KG1 (cell line): ENCODE measurements at places on chromosomes 11 and 22.

DNA sequence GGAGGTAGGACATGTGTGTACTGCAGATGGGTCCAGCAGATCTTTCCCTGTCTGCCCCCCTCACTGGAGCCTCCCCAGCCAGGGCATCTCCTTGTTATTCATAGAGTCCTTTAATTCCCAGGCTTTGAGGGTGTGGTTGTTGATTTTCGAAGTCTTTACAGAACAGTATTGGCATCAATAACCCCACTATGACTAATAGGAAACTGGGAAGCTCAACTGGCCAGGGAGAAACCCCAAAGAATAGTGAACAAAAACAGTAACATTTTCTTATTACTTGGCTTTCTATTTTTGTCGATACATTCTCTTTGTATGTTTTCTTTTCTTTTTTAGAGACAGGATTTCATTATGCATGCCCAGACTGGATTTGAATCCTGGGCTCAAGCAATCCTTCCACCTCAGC is 57.9 kb downstream of the NF2 start:
- DNase-seq: no peak

GRCh38 chr11:114799476-114799875 is 121.1 kb downstream of the NXPE2 start:
- no peak for DNase-seq

DNA sequence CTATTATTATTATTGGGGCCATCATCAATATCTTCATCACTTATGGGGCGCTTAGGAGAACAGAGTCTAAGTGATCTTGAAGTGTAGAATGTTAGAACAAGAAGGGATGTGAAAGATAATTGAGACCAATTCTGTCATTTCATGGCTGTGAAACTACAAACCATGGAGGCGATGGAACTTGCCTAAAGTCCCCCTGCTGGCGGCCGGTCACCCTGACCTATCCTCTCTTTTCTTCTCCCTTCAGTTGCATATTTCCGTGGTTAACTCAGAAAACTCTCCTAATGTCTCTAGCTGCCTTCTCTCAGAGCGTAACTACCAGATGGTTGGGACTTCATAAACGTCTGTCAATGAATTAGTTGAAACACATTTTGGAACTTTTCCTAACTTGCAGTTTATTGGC is 6.6 kb upstream of the OR4B1 start:
- no peak for DNase-seq

GRCh38 chr22:40401532-40401931 is 31.1 kb downstream of the SGSM3 start:
- DNase-seq: peak; percentile 24

GRCh38 chr22:27540656-27541396 is 260.7 kb downstream of the MN1 start:
- no peak for DNase-seq

- no peak for DNase-seq
Measured at GRCh38 chr11:2704896-2705606, 5.3 kb upstream of the KCNQ1OT1 start.

GRCh38 chr11:20250644-20251247 is 90.5 kb upstream of the DBX1 start:
- no peak for DNase-seq

- no peak for DNase-seq
Measured at GRCh38 chr22:32799496-32799895, 2.0 kb upstream of the TIMP3 start.

- no peak for DNase-seq
Measured at GRCh38 chr22:36577019-36577418, 48.1 kb upstream of the EIF3D start.

DNA sequence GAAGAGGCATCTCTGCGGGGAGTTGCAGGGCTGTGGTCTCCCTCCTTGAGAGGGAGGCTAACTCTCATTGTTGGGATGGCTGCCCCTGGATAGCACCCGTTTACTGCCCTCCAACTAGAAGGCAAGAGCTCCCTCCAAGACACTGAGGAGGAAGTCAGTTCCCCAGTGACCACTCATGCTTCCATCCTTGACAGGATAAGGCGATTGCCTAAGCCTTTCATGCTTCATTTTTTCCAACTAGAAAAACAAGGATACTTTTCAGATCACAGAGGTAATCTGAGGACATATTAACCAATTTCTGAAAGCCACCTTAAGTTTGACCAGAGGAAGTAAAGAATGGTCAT is 186.6 kb downstream of the MAML2 start:
- DNase-seq: no peak

- no peak for DNase-seq
Measured at GRCh38 chr11:14577292-14577691, 57.1 kb upstream of the PSMA1 start.

DNA sequence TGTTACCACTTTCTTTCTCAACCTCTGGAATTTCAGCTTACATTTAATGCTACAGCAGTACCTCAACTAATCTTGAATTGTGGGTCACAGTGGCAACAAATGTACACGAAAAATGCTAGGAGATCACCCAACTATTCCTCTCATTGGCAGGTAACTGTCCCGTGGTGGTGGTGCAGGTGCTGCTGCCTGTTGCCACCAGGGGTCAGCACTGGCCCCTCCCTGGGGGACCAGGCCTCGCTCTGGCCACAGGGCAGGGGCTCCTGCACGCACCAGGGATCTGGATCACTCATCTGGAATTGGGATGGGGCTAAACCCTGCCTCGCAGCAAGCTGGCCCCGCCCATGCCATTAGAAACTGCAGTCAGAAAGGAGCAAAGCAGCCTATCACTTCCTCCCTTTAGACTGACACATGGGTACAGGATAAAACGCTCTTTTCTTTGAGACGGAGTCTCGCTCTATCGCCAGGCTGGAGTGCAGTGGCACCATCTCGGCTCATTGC is 6.9 kb upstream of the POLDIP3 start:
- peak; percentile 24 for DNase-seq

DNA sequence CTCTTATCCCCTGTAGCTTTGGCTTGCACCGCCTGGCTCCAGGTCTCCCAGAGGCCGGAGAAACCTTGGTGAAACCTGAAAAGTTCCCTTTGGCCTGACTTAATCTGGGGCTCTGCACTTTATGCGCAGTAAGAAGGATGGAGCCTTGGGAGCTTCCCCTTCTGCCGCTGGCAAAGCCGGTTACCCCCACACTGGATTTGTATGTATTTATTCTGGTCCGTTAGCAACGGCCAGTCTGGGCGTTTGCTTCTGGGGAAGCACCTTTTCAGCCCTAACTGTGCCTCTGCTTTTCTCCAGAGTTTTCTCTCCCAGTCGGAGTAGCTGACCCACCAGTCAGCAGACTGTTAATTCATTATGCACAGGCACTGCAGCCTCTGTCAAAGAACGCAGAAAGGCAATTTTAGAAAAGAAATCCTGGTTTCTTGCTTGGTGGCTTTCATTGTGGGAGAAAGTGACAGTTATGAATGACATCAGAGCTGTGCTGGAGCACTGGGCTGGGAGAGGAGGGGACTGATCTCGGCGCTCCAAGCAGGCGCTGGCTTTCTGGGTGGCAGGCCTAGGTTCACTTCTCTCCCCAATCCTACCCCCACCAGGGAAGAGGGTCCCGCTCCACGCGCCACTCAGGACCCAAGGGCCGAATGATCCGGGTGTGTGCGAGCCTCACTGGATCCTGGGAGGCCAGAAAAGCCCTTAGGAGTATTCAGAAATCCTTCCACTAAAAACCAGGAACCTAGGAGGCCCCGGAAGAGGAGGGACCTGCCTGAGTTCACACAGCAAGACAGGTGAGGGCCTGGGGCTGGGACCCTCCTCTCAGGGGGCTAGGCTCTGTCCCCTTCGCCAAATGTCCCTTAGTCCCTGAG is 70.2 kb downstream of the RTL6 start:
- no peak for DNase-seq

DNA sequence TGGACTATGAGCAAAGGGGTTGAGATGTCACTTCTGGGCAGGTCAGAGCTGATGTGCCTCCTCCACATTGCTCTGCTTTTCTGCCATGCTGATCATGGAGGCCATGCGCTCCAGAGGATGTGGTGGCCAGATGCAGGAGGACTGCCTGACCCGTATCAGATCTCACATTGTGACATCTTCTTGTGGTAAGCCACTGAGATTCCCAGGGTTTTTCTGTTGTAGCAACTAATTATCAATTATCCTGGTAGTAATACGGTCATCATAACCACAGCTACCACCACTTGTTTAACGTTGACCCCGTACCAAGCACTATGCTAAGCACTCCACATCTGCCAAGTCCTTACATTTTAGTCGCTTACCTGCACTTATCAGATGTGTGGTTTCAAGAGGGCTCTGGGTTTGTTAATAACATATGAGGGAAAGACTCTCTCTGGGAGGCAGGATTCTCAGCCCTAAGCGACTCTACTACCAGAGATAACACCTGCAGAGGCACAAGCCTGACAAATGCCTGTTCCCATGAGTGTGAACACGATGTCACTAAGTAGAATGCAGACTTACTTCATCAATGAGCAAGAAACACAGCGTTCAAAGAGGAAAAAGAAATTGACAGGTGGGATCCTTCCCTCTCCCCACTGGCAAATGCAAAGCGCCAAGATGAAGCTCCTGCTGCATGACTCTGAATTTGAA is 63.6 kb upstream of the TIMP3 start:
- DNase-seq: no peak

DNA sequence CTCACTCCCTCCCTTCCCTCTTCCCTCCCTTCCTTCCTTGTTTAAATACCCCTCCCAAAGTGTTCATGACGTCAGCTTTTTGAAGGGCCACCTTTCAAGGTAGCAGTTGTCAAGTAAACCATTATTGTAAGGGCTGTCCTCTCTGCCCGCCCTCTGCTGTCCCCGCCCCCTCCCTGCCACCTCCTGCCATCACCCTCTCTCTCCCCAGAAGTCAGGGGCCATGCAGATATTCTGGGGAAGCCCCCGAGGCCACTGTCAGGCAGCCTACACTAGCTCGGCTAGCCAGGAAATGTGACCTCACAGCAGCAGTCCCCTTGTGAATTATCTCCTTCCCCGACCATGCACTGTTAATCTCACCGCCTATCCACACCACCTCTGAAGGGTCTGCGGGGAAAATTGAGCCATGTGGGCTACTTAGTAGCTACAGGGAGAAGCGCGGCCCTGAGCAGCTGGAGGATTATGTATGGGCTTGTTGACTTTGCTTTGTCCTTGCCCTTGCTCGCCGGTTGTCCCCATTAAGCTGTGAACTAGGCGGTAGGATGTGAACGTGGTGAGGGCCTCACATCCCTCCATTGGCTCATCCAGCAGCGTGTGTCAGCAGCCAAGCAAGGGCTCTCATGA is 42.1 kb upstream of the ATXN10 start:
- no peak for DNase-seq

- DNase-seq: no peak
Measured at GRCh38 chr11:12182676-12183541, 72.5 kb downstream of the MICAL2 start.

DNA sequence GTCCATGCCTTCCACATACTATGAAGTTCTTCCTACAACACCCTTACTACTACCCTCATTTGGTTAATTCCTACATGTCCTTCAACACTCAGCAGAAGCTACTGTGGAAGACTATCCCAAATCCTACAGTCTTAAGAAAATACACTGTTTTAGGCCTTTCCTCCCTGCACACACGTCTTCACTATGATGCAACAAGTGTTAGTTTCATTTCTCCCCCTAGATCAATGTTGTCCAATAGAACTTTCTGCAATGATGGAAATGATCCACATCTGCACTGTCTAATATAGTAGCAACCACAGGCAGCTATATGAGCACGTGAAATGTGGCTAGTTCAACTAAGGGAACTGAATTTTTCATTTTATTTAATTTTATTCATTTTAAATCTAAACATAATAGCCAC is 46.7 kb upstream of the CCDC34 start:
- no peak for DNase-seq

DNA sequence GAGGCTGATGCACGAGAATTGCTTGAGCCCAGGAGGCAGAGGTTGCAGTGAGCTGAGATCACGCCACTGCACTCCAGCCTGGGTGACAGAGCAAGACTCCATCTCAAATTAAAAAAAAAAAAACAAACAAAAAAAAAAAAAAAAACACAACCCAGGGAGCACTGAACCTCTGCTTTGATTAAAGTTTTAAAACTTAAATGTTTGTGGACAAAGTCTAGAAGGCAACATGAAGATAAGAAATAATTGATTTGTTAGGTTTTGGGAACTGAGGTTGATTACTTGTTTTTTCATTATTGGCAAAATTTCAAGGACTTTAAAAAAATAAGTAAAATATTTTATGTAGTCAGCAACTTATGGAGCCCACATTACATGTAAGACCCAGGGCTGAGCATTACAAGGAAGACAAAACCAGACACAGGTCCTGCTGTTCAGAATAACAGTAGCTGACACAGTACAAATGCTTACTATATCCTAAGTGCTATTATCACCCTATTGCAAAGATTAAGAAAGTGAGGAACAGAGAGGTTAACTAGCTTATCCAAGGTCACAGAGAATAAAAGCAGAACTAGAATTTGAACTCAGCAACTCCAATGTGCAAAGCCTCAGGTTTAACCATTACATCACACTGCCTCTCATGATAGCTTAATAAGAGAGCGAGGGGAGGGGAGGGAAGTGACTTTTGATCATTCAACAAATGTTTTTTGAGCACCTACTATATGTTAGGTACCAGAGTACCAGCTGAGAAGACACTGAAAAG is 2.3 kb upstream of the CRY2 start:
- DNase-seq: no peak

DNA sequence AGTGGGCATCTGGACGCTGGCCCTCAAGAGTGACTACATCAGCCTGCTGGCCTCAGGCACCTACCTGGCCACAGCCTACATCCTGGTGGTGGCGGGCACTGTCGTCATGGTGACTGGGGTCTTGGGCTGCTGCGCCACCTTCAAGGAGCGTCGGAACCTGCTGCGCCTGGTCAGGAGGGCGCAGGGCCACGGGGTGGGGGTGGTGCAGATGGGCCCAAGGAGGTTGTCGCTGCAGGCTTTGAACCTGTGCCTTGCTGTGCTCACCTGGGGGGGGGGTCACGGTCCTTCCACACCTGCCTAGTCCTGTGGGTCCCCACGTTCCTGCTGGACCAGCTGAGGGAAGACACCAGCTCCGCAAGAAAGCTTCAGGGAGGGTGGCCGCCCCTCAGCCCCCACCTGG is 3.5 kb downstream of the CD151 start:
- DNase-seq: no peak

DNA sequence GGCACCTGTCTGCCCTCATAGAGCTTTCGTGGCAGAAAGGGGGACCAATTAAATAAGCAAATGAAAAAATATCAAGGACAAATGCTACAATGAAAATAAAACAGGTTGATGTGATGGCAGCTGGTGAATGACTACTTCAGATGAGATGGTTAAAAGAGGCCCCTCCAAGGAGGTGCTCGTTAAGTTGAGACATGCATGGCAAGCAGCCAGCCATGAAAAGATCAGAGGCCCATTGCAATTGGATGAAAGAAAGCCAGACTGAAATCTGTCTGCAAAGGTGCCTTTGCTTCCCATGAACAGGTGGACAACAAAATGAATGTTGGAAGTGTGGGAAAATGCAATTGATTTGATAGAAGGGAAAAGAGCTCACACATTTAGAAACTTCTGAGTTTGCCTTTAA is 848 bp upstream of the TRPC6 start:
- DNase-seq: no peak
